ENCODE measurements at places on chromosomes 1 and 21. TPM values are rescaled to one million over a fixed set of nuclear protein-coding genes. Genes with fewer than 3 reads are reported as not detected.

FMOD gene
- 190 TPM for total RNA-seq

FMO2 gene
- 292 TPM for total RNA-seq

DNA sequence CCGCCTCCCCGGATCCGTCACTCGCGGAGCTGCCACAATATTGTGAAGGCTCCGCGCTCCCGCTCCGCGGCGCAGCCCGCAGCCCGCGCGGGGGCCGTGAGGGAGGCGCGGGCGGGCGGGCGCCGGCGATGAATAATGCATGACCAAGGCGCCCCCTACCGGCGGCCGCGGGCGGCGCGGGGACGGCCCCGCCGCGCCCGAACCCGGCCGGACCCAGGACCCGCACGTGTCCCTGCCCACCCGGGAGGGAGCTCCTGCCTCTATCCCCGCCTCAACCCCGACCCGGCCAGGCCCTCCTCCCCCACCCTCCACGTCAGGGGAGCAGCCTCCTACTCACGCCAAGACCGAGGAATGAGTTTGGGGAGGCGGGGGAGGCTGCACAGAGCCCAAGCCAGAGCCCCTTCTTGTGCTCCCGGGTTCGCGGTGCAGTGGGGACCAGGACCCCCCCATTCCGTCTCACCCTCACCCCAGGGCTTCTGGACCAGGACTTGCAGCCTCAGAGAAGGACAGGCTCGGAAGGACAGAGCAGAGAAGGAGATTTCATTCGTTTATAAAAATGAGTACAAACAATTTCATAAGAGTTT is 70.8 kb upstream of the CASZ1 start:
- peaks cover 9% of the 10 kb centered on the region for H3K4me1 ChIP-seq
- no peaks in the 10 kb centered on the region for H3K27me3 ChIP-seq
- peak overlapping the region; percentile 66 for H3K4me3 ChIP-seq
- H3K27ac ChIP-seq, result no peak overlapping the region
- no peak for DNase-seq
- H3K36me3 ChIP-seq, result no peaks in the 10 kb centered on the region

- no peak overlapping the region for H3K27ac ChIP-seq
- H3K36me3 ChIP-seq, result no peaks in the 10 kb centered on the region
- H3K4me1 ChIP-seq, result no peaks in the 10 kb centered on the region
- no peaks in the 10 kb centered on the region for H3K27me3 ChIP-seq
- DNase-seq, result no peak
Measured at GRCh38 chr1:69750638-69751037, 182.9 kb downstream of the LRRC7 start.

- no peaks in the 10 kb centered on the region for H3K36me3 ChIP-seq
- no peaks in the 10 kb centered on the region for H3K27me3 ChIP-seq
- H3K27ac ChIP-seq, result no peak overlapping the region
- no peak overlapping the region for H3K4me3 ChIP-seq
Measured at GRCh38 chr1:210505601-210506496, 177.1 kb downstream of the HHAT start.

GRCh38 chr1:22362626-22363402 is 88.8 kb upstream of the ZBTB40 start:
- no peaks in the 10 kb centered on the region for H3K27me3 ChIP-seq

GRCh38 chr1:112359961-112360767 is 35.9 kb upstream of the CTTNBP2NL start:
- peak overlapping the region; percentile 30 for H3K4me3 ChIP-seq
- H3K36me3 ChIP-seq, result no peaks in the 10 kb centered on the region
- peaks cover 6% of the 10 kb centered on the region for H3K4me1 ChIP-seq
- peak overlapping the region; percentile 33 for H3K27ac ChIP-seq

DNA sequence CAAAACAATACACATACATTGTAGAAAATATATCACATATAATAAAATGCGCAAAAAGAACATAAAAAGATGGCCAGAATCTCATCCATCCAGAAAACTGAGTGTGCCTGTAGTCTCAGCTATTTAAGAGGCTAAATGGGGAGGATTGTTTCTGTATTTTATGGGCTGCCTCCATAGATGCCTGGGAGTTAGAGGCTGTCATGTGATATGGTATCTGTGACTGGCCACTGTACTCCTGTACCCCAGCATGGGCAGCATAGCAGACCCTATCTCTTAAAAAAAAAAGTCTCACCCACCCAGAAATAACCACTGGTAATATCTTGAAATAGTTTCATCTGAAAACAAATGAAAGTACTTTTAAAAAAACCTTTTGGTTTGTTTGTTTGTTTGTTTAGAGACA is 3.5 kb upstream of the TLCD4 start:
- H3K36me3 ChIP-seq, result no peaks in the 10 kb centered on the region
- no peak overlapping the region for H3K27ac ChIP-seq
- no peak overlapping the region for H3K4me3 ChIP-seq
- peaks cover 12% of the 10 kb centered on the region for H3K4me1 ChIP-seq
- H3K27me3 ChIP-seq, result no peaks in the 10 kb centered on the region
- DNase-seq, result no peak

GRCh38 chr1:34086561-34086960 is 78.5 kb downstream of the CSMD2 start:
- no peaks in the 10 kb centered on the region for H3K36me3 ChIP-seq
- no peaks in the 10 kb centered on the region for H3K4me1 ChIP-seq
- no peak for DNase-seq
- no peak overlapping the region for H3K27ac ChIP-seq
- H3K4me3 ChIP-seq, result no peak overlapping the region
- no peaks in the 10 kb centered on the region for H3K27me3 ChIP-seq

DNA sequence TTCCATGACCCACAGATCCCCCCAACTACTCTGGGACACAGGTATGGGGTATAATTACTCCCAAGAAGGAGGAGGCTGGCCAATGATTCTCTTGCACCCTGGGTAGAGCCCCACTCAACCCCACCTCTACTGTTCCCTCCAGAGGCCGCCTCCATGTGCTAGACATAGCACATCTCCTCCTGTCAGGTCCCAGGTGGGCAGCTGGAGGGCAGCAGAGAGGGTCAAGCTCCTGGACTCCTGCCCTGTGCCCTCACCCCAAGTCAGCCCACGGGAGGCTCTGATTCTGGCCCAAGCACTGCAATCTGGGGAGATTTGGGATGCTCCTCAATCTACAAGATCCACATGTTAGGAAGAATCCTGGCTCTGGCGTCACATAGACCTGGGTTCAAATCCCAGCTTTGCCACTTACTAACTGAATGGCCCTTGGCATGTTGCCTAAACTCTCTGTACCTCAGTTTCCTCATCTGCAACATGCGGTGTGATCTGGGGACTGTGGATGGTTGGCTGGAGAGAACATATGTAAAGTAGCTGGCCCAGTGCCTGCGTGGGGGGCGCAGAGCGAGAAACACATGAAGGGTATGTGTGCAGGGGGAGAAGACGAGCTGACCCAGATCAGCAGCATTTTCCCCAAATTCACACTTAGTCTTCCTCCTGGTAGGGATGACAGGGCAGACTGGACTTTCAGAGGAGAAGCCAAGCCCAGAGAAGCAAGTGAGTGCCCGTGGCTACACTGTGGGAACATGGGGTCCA is 23.2 kb downstream of the TNNT2 start:
- DNase-seq, result no peak
- no peaks in the 10 kb centered on the region for H3K4me1 ChIP-seq
- no peak overlapping the region for H3K27ac ChIP-seq
- no peak overlapping the region for H3K4me3 ChIP-seq
- H3K27me3 ChIP-seq, result no peaks in the 10 kb centered on the region
- H3K36me3 ChIP-seq, result no peaks in the 10 kb centered on the region
